ENCODE measurements at places on chromosomes 7 and 10.

DNA sequence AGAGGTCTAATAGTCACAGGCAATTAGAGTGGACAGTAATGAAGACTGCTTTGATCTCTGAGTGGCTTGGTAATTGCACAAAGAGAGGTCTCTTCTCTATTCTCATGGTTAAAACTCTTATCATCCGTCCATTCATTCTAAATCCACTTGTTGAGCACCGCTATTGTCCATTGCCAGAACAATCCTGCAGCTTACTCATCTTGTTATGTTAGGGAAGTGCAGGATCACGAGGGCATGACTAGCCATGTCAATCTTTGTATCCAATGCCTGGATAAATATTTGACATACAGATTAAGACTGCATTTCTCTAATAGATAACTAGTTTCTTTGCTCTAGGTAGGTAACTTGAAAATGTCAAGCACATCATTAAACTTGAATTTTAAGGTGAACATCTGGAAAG, 14.9 kb downstream of the SFTPD start:
- no peak for DNase-seq

- no peak for DNase-seq
These were observed 23.3 kb downstream of the INHBA start for GRCh38 chr7:41679566-41679965.

GRCh38 chr10:65306201-65306600, 1619.6 kb upstream of the LRRTM3 start:
- DNase-seq, result no peak

DNA sequence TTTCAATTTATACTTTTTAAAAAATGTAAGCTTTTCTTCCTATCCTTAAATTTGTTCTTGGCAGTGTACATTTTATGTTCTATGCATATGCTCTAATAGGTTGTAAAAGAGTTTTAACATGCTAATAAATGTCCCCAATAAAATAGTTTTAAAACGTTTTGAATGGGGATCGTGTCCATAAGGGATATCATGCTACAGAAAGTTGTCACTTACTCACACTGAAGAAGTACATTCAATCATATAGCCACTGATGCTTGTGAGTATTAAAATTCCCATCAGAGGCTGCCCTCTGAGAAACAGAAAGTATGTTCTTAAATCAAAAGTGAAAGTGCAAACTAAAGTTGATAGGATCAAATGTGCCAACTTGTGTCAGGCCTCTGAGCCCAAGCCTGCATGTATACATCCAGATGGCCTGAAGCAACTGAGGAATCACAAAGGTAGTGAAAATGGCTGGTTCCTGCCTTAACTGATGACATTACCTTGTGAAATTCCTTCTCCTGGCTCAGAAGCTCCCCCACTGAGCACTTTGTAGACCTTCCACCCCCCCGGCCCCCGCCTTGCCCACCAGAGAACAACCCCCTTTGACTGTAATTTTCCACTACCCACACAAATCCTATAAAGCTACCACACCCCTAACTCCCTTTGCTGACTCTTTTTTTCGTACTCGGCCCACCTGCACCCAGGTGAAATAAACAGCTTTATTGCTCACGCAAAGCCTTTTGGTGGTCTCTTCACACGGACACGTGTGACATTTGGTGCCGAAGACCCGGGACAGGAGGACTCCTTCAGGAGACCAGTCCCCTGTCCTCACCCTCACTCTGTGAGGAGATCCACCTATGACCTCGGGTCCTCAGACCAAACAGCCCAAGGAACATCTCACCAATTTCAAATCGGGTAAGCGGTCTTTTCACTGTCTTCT, 877 bp upstream of the NOD1 start:
- no peak for DNase-seq

GRCh38 chr7:27080844-27081436, 14.9 kb downstream of the HOXA1 start:
- no peak for DNase-seq

DNA sequence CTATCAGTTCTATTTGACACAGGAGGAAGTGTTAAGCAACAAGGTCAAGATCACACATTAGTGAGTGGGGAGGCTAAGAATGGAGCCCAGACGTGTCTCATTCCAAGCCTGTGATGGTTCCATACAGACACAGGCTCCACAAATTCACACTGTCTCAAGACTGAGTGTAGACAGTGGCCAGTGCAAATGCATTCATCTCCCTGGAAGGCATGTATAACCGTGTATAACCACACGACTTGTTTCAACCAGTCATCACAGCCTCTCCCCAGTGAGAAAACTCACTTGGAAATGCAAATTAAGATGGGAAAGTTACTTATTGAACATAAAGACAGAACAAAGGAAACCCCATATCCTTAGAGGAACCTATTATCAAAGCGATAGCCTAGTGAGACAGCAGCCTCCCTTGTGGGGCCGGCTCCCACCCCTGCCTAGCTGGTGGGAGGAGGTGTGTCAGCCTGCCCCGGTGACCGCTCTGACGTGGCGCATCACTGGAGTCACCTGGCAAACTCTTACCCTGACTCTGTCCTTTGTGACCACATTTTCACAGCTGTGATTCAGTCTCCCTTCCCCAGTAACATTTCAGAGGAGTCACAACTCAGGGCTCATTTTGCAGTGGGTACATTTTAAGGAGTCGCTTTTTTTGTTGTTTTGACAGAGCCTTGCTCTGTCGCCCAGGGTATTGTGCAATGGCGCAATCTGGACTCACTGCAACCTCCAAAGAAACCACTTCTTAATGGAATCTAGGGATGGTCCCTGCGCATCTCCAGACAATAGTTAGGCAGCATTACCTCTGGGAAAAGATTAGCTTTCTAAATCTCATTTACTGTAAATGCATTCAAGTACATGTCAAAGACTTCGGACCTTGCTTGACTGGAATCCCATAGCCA, 126.6 kb upstream of the PARD3 start:
- no peak for DNase-seq

DNA sequence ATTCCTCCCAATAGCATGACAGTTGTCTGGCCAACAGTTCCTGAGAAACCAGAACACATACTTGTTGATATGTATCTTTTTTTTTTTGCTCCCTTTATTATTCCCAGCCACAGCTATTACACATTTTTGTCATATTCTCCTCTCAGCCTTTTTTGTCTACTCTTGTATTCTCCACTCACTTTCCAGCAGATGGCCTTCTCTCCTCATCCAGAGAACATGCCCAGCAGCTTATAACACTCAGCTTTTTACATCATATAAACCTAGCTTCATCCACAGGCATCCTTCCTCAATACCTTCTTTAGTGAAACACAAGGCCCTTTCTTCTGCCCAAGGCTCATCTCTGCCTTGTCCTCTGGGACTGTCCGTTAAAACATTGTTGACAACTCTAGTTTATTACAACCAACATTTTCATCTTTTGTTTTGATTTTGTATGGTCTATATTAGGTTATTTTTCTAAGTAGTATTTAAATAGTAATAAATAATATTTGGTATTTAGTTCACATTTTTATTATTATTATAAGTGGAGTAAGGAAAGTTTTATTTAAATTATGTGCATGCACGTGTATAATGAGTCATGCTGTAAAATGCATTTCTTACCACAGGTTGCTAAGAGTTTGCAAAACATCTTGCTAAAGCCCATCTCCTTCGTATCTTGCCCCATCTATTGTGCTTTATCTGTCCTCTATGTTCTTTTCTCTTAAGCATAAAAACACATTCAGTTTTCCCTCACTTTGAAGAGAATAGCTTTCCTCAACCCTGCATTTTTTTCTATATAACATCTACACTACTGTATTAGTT, 101.5 kb downstream of the ORC5 start:
- DNase-seq, result no peak

GRCh38 chr10:8637640-8638039, 583.2 kb downstream of the GATA3 start:
- no peak for DNase-seq

DNA sequence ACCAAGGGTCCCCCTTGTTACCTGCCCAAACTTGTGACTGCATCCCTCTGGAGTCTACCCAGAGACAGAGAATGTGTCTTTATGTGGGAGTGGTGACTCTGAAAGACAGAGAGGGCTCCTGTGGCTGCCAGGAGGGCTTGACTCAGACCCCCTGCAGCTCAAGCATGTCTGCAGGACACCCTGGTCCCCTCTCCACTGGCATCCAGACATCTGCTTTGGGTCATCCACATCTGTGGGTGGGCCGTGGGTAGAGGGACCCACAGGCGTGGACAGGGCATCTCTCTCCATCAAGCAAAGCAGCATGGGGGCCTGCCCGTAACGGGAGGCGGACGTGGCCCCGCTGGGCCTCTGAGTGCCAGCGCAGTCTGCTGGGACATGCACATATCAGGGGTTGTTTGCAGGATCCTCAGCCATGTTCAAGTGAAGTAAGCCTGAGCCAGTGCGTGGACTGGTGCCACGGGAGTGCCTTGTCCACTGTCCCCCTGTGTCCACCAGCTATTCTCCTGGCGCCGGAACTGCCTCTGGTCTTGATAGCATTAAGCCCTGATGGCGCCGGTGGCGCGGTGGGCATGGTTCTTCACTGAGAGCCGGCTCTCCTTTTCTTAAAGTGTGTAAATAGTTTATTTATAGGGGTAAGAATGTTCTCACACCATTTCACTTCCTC, 19.4 kb upstream of the SH2D4B start:
- DNase-seq, result no peak

GRCh38 chr7:27963056-27963455, 217.5 kb downstream of the JAZF1 start:
- no peak for DNase-seq

- DNase-seq, result no peak
These were observed 105.2 kb upstream of the NOBOX start for GRCh38 chr7:144508702-144509101.

- no peak for DNase-seq
These were observed 97.2 kb downstream of the COBL start for GRCh38 chr7:51219261-51219988.

- no peak for DNase-seq
These were observed 26.8 kb downstream of the TSPAN15 start for GRCh38 chr10:69477968-69478597.

- DNase-seq, result no peak
These were observed 73.5 kb downstream of the SEMA3E start for GRCh38 chr7:83575436-83575835.

DNA sequence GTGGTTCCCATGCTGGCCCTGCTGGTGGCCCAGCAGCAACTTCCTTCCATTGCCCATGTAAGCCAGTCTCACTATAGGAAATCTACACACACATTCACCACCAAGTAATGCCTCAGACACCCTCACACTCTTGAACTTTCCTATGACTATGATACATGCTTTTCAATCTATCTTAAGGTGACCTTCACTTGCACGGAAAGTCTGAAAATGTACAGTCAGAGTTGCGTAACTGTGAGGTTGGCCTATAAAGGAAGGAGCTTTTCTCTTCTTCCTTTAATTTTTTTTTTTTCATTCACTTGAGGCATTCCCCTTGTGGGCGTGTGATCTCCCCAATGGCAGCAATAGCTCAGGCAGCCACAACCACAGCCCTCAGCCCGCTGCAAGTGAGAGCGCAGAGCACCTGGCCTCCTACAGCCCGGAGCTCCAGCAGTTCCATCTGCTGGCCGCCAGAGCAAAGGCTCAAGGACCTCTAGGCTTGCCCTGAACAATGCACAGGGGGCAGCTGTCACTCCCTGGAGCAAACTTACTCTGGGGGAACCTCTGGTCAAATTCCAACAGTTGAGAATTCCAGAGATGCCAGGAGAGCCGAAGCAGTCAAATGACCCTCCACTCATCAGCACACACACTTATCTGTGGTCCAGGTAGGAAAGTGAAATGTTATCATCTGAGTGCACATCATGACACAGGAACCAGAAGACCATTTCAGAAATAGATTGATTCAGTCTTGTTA, 123.1 kb upstream of the ADO start:
- DNase-seq, result no peak

Data from mesothelial cell of epicardium (in vitro differentiated cells).